ENCODE measurements at places on chromosomes 4 and X.

GRCh38 chr4:15322006-15322405 is 105.8 kb upstream of the C1QTNF7 start:
- no peak for DNase-seq

GRCh38 chr4:184384056-184384809 is 90.1 kb downstream of the IRF2 start:
- no peak for DNase-seq

DNA sequence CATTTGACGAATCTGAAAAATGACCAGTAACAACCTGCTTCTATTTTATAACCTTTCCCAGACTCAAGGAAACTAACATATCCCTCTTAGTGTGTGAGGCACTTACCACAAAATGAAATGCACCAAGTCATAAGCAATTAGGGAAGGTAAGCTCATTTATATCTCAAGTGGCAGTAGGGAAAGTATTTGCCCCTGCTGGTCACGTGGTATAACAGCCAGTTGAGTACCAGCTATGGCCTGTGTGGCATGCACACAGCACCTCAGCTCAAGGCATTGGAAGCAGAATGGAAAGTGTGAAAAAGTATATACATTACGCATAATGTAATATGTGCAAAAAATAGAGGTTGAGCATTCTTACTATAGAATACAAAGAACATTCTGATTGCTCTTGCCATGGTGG is 178.3 kb upstream of the GYPA start:
- DNase-seq = no peak

DNA sequence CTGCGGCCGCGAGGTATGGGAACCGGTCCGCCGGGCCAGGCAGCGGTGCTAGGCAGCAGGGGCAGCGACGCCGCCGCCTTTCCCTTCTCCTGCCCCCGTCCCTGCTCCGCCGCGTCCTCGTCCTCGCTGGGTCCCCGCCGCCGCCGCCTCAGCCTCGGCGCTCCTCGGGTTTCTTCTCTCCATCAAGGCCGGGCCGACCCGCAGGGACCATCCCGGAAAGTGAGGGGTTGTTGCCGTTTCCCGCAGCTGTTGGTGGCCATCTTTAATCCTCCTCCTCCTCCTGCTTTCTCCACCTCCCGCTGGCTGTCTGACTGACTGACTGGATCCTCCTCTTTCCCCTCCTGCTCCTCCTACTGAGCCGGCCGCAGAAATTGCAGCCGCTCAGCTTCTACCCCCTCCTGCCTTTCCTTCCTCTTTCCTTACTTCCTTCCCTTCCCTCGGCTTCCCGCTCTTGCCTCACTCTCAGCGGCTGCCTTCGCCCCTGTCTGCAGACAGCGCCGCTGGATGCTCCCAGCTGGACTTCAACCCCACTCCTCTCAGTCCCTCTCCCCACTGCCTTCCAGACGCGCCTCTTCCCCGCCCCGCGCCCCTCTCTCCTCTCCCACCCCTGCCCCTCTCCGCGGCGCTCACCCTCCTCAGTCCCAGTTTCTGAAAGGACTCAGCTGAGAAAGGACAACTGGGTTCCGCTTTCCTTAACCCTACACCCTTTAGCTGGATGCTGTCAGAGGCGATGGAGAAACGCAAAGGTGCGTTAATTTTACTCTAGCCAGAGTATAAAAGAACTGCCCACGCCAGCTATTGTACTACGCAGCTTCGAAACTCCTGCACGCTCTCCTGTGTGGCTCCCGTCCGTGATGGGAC is at the start of gene WDFY3:
Gene WDFY3, minus strand, starts transcription at position 309 of the 861 bp plus-strand sequence. CDS start 106,099 bp downstream, outside the sequence.
- no peak for DNase-seq
